ENCODE measurements at places on chromosomes 11 and 22. TPM values are rescaled to one million over a fixed set of nuclear protein-coding genes. Genes with fewer than 3 reads are reported as not detected.

Gene ARHGAP1
- total RNA-seq: 17.4 TPM

Gene GDPD4
- not detected for total RNA-seq

DNA sequence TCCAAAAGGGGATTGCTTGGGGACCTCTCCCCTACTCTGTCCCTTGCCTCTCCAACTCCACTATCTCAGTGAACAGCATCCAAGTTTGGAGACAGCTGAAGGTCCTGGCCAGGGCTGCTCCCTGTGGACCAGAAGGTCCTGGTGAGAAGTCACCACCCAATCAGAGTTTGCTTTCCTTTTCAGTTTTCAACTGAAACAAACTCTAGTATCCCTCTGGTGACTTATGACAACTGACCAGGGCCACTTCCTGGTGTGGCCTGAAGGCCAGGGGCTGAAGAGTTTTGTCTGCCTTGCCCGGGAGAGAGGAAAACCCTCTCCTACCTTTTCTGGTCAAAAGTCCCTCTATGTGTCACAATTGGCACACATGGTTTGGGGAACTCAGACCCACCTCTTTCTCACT lies 5.1 kb downstream of the JAML start:
- no peak for DNase-seq

- DNase-seq: peak; percentile 89
Observed at GRCh38 chr11:111737444-111738210, 28.6 kb downstream of the PPP2R1B start.

DNA sequence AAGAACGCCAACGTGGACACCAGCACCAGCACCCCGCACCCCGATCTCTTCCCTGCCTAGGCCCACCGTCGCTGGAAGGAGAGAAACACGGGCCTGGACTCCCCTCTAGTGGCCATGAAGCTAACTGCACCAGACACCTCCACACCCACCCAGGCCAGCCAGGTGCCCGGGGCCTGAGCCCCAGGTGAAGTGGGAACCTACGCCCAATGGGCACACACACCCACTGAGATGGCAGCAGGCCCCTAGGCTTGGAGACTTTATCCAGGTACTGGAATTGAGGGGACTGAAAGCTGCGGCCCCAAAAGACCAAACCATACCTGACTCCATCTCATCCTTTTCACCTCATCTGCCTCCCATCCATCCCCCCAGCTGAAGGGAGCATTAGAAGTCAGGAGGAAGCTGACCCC lies 81.0 kb downstream of the BUD13 start:
- DNase-seq: peak; percentile 51

DNA sequence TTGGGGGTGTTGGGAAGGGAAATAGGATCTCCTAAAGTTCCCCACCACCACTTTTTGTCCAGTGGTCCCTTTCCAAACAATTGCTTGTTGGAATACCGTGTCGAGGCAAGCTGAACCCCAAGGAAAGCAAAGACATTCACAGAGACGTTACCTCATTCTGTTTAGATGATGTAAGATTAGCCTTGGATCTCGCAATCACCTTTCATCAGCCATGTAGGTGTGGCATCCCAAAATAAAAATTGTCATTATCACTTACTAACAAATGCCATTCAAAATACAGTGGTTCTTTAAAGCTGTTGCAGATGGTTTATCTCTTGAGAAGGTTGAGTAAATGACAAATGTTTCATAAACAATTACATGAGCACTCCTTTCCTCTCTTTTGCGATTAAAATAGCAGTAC lies 86.5 kb upstream of the SLC25A18 start:
- no peak for DNase-seq

- no peak for DNase-seq
Observed at GRCh38 chr11:134581966-134582769, 170.1 kb upstream of the B3GAT1 start.

DNA sequence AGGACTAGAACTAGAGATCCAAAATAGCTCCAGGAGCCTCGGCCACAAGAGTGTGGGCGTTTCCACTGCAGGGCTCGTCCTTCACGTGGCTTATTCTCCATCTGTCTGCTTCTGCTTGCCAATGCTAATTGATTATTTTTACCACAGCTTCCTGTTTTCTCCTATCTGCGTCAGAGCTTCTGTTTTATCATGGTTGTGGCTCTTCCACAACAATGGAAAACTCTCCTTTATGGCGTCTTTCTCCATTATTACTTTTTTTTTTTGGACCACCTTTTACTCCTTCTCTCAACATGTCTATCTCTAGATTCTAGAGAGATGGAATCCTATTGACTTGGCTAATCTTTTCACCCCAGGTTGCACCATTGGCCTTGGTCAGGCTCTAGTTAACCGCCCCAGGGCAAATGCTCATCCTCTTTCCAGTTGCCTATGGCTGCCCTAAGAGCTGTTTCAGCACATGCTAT lies 25.9 kb downstream of the CAT start:
- DNase-seq: no peak

- no peak for DNase-seq
Observed at GRCh38 chr11:45751430-45751829, 53.5 kb upstream of the SLC35C1 start.

- DNase-seq: no peak
Observed at GRCh38 chr11:34495239-34495723, 18.3 kb downstream of the ELF5 start.

Measured in lung microvascular endothelial cell (primary cell).